ENCODE measurements at places on chromosomes 13 and 19. TPM values are rescaled to one million over a fixed set of nuclear protein-coding genes. Genes with fewer than 3 reads are reported as not detected.

DNA sequence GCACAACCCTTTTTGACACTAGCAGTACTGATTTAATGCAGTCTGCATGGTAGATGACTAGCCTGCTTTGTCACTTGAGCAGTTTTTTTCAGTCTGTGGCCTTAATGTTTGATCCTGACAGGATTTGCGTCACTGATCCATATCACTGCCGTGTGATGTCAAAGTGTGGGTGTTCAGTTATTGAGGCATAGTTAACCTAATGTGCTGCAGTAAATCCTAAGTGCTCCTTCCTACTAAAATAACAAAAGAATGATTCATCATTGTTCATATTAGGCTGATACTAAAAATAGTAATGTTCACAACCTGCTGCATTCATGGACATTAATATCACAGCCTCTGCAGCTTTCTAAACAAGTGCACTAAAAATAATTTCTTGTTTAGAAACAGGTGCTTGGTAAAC, 121.9 kb upstream of the MLNR start:
- no peak for DNase-seq

DNA sequence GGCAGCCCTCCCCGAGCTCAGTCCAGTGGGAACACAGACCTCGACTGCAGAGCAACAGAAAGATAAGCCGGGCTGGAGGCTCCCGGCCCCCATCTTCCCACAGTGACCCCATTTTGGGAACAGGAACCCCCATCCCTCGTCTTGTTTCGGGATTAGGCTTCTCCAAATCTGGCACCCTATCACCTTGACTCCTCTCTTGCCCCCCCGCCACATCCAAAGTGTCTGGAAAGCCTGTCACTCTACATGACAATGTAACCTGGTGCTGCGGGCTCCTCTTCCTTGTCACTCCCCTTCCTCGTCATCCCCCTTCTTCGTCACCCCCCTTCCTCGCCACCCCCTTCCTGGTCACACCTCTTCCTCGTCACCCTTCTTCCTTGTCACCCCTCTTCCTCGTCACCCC, 10.1 kb downstream of the PAK4 start:
- DNase-seq: no peak

DNA sequence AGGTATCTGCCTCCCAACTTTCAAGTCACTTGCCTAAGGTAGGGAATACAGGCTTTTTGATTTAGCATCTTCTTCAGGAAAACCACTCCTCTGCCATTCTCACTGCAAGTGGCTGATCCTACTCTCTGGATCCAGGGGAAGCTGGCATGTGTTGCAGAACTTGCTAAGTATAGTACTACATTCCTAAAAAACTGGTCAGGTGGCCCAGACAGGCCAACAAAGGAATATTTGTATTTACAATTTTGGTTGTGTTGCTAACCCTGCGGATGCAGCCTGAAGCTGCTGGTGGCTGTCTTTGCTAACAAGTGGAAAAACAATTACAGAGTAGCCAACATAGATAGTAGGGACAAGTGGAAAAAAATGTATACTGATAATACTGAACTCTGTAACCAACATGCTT, 222.5 kb upstream of the STARD13 start:
- no peak for DNase-seq

The GFY gene
- not detected for total RNA-seq

The IGFL3 gene
- total RNA-seq: not detected

The COG3 gene
- total RNA-seq: 103 TPM

The CEACAM4 gene
- 1.5 TPM for total RNA-seq

GRCh38 chr13:77136902-77137420, 110.0 kb upstream of the FBXL3 start:
- no peak for DNase-seq

GRCh38 chr13:94020833-94021232, 458.6 kb downstream of the DCT start:
- DNase-seq: no peak

The IL17D gene
- total RNA-seq: not detected

DNA sequence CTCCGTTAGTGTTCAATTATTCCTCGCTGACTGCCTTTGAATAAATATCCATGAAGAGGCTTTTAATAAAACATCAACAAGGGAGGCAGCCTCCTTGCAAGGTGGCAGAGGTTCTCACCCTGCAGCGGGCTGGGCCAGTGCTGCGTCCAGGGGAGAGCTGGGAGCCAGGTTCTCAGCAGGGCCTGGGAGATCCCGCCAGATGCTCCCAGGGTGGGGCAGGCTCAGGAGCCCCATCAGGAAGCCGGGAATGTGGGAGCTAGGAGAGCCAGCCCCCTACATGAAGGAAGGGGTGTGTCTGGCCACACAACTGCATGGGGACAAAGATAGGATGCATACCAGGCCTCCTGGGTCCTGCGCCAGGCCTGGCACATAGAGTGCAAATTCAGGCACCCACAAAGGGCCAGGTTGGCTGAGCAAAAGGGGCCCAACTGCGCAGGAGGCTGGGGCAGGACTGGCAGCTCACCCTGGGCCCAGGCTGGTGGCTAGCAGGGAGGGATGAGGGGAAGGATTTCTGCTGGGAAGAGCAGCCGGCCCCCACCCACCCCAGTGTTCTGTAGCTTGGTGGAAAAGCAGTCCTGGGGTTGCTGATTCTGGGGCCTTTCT, 22.8 kb downstream of the VSTM2B start:
- DNase-seq: no peak

- no peak for DNase-seq
Observed at GRCh38 chr19:6588508-6589345, 2.2 kb downstream of the CD70 start.

The ASF1B gene
- total RNA-seq: 1.9 TPM

DNA sequence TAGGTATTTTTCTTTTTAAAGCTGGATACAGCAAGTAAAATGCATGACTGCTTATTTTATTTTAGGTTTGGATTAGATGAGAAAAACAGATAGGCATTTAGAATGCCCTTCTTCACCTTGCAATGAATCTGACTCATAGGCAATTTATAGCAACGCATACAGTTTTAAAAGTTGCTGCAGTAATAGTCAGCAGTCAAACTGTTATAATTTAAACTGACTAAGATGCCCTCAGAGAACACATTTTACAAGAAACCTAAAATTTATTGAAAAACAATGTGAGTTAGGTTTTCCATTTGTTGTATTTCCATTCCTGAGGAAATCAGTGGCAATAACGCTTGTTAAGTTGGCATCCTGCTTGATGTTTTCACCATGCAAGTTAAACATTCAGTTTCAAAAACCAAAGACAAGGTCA, 1128.2 kb upstream of the PCDH9 start:
- no peak for DNase-seq

GRCh38 chr13:98032168-98032567, 78.7 kb downstream of the IPO5 start:
- no peak for DNase-seq

- DNase-seq: no peak
Observed at GRCh38 chr19:32624410-32624809, 43.4 kb downstream of the PDCD5 start.

The MAST1 gene
- 0.82 TPM for total RNA-seq

- DNase-seq: no peak
Observed at GRCh38 chr13:67438465-67438864, 208.3 kb upstream of the PCDH9 start.

The INAFM1 gene
- total RNA-seq: 7.2 TPM

DNA sequence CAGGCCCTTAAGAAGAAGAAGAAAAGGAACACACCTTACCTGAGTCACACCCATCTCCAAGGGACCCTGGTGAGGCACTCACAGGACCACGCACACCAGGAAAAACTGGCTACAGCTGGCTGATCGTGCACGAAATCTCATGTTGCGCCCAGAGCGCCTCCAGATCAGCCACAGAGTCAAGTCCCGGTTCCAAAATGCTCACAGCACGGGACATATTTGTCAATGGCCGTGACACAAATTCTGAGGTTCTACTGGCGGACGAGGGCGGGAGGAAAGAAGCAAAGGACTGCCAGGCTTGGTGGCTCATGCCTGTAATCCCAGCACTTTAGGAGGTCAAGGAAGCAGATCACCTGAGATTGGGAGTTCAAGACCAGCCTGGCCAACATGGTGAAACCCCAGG, 21.5 kb downstream of the SH3GL1 start:
- no peak for DNase-seq

- DNase-seq: peak; percentile 98
Observed at GRCh38 chr19:39445196-39446111, at the start of gene SUPT5H. Gene SUPT5H, plus strand, starts transcription at chr19:39445582. Its CDS starts 309 bp downstream, at chr19:39445891.

- no peak for DNase-seq
Observed at GRCh38 chr13:74056801-74057542, 77.2 kb downstream of the KLF12 start.

DNA sequence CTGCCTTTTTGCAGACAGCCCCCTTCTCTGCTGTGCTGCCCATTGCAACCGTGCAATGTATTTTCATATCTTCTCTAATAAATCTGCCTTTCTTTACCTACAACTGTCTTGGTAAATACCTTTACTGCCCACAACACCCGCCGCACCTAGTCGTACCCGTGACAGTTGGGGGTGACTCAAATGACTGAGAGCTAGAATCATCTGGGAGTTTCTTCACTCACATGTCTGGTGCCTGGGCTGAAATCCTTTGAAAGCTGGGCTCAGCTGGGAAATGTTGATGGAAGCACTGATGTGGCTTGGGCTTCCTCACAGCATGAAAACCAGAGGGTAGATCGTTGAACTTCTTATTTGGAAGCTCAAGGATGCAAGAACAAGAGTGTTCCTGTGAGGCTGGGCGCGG, 2.8 kb upstream of the PNMA8A start:
- no peak for DNase-seq

DNA sequence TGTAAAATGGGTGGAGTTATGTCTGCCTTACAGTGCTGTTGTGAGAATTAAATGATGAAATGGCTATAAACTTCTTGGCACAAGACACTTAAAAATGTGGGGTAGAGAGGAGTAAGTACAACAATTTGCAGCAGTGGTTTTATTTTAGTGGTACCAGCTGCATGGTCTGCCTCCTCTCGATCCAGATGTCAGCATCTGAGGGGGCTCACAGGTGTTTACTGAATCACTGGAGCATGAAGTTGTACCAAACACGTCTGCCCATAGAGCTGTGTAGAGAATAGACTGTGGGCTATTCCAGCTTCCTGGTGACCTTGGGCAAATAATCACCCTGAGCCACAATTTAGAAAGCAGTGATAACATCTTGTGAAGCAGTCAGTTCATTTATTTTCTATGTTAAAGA, 11.1 kb downstream of the SLC10A2 start:
- no peak for DNase-seq

The WDR88 gene
- total RNA-seq: not detected

DNA sequence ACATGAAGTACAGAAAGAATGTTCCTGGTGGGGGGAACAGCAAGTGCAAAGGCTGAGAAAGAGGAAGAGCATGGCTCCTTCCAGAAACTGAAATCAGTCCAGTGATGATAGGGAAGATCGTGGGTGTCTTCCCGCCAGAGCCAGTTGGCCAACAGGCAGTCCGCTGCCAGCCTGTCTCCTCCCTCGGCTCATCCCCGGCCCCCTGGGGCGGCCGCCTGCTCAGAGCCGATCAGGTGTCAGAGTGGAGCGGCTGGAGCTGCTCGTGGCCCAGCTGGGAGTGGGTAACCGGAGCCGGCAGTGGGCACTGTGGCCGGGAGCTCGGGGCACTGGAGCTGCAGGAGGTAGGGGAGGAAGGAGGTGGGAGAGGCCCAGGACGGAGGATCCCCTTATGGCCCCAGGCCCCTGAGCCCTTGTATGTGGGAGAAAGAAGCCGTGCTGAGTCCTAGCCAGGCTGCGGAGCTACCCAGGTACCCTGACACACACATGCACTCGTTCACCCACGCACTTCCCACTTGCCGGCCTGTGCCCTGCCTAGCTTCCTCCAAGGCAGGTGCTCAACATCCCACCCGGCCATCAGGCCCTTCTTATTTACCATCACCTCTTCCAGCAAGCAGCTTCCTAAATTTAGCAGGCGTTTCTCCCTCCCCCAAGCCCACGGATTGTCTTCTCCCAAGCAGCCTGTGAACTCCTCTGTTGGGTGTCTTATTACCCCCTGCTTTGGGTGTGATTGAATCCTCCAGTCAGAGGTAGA, 1.7 kb downstream of the ANKRD24 start:
- DNase-seq: no peak

DNA sequence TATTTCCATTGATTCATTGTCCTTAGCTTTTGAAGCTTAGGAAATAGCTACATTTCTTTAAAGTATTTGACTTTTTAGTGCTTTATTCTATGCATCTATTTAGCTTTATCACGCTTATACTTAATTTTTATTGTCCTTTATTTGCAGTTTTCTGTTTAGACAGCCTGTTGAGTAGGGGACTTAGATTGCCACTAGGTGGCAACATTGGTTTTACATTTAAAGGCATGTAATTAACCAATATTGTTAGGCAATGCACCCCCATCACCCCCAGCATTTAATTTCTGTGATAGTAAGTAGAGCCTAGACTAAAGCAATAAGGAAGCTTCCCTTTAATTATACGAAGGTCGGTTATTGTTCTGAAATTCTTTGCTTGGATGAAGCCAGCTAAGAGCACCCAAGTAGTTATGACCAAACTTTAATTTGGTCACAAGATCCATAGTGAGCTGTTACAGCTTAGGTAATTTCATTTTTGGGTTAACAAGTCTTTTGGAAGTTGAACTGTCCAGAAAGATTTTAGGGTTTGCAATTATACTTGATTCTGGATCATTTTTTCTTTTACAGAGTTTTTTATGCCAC, 36.5 kb downstream of the B3GLCT start:
- DNase-seq: no peak

DNA sequence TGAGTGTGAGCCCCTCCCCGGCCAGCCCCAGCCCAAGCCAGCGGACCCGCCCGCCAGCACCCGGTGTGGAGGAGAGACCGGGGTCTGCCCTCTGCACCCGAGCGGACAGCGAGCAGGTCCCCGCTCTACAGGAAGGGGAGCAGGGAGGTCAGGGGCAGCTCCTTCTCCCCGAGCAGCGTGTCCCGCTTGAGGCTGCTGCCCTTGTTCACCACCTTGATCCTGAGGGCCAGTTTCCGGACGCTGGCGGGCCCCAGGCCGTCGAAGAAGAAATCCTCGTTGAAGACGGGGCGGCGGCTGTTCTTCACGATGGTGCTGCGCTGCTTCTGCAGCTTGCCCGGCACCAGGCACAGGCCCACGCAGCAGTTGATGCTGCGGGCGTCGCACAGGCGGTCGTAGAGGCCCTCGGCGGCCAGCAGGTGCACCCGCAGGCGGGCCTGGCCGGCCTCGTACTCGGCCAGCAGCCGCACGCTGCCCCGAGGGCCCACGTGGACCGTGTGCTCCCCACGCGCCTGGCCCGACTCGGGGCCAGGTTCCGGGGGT, 1.9 kb downstream of the C2CD4C start:
- DNase-seq: no peak

DNA sequence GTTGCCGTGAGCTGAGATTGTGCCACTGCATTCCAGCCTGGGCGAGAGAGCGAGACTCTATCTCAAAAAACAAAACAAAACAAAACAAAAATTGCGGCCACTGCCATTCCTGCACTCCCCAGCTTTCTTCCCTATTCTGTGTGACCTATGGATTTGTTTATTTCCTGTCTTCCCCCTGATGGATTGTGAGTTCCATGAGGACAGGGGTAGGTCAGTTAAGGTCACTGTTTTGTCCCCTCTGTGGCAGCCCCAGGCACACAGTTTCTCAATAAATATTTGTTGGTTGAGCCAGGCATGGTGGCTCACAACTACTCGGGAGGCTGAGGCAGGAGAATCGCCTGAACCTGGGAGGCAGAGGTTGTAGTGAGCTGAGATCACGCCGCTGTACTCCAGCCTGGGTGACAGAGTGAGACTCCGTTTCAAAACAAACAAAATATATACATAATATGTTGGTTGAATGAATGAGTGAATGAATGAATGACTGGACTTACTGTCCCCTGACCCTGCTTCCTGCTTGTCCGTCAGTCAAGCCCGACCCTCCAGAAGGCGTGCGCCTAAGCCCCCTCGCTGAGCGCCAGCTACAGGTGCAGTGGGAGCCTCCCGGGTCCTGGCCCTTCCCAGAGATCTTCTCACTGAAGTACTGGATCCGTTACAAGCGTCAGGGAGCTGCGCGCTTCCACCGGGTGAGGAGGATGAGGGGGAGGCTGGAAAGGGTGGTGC, 5.0 kb downstream of the EBI3 start:
- DNase-seq: no peak
